ENCODE measurements at places on chromosomes 1 and 21.

GRCh38 chr1:40592107-40592803, 60.8 kb downstream of the ZNF684 start:
- peak; percentile 11 for DNase-seq

DNA sequence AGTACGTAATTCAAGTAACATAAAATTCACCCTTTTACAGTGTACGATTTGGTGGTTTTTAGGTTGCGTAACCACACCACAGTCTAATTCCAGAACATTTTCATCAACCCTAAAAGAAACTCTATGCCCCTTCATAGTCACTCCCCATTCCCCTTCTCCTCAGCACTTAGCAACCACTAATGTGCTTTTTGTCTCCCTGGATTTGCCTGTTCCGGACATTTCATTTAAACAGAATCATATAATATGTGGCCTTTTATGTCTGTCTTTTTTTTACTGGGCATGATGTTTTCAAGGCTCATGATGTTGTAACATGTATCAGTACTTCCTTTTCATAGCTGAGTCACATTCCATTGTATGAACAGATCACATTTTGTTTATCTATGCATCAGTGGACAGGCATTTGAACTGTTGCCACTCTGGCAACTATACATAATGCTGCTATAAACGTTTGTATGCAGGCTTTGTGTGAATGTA, 20.8 kb downstream of the OBSCN start:
- no peak for DNase-seq

- DNase-seq = no peak
Observed at GRCh38 chr1:87318056-87318650, 10.5 kb upstream of the LMO4 start.

DNA sequence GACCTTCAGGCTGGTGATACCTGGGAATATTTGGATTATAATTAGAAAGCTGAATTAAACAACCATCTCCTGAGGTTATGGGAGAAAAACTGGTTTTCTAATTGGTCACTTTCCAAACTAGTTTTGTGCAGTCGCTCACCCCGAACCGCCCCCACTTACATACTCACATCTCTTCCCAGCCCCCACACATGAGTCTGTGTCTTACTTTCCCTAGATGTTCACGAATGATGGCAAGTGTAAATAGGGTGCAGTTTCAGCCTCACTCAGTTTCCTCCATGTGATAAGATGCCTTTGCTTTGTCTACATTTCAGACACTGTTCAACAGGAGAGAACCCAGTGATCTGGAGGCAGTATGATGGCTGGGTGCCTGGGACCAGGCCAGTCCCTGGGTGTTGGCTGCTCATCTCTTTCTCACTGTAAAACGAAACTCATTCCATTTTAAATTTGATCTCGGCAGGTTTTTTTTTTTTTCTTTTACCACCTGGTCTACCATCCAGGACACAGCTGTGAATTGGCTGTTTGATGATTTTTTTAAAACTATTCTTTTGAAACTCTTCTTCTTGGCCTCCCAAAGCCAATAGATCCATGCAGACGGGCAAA, 164.3 kb upstream of the RAB4A start:
- DNase-seq = no peak

DNA sequence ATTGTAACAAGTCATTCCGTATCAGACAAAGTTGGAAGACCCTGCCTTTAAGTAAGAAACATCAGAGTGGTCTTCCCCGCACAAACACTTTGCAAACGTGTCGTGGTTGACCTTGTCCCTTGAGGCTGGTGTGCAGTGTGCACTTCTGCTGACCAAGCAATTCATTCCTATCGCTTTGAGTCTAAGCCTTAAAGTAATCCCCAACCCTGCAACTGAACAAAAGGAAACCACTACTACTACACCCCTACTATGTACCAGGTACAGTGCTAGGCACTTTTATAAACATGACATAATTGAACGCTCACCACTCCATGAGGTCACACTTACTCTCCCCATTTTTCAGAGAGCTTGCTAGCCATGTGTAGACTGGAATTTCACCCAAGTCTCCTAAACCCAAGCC, 10.6 kb downstream of the ITPKB start:
- no peak for DNase-seq

GRCh38 chr1:94083681-94084080, 37.3 kb downstream of the ABCA4 start:
- DNase-seq = no peak

- DNase-seq = peak; percentile 35
Observed at GRCh38 chr1:224381880-224382548, 25.3 kb downstream of the CNIH4 start.

- peak; percentile 61 for DNase-seq
Observed at GRCh38 chr1:172845371-172845770, 186.5 kb downstream of the FASLG start.

DNA sequence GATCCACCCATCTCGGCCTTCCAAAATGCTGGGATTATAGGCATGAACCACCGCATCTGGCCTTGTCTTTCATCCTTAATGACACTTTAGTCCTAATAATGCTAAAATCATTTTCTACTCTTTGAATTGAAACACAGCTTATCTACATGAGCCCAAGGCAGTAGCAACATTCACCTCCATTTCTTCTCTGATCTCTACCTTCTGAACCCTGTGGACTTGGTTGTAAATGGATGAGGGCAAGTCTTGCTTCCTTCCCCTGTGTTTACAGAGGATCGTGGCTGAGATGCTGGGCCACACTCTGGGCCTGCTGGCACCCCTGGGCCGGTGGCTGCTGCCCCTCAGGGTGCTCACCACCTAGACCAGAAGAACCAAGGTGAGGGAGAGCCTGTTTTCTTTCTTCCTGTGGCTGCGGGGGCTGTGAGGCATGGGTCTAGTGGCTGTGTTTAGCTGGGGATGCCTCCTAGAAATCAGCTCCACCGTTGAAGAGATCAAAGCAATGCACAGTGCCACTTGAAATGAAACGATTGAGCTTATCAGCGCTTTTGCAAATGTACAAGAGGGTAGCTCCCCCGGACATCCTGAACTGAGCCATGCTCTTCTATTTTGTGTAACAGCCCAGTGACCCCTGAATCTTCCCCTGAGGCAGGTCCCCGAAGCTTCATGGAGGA, 32.2 kb upstream of the LGALS8 start:
- no peak for DNase-seq

DNA sequence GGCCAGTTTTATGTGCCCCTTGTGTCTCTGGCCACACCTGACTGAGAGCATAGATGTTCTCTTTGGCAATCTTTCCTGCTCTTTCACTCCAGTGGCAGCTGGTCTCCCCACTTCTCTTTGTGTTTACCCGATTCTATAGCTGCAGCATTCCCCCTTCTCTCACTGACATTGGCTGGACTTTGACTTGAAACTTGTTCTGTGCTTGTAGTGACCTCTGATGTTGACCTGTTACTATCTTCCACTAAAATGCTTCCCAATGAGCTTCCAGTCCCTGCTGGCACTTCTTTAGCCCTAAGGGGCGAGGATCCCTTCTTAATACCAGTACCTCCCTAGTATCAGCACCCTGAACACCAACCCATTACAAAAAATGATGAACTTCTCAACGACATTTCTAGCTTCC, 653.3 kb downstream of the LTN1 start:
- DNase-seq = no peak

DNA sequence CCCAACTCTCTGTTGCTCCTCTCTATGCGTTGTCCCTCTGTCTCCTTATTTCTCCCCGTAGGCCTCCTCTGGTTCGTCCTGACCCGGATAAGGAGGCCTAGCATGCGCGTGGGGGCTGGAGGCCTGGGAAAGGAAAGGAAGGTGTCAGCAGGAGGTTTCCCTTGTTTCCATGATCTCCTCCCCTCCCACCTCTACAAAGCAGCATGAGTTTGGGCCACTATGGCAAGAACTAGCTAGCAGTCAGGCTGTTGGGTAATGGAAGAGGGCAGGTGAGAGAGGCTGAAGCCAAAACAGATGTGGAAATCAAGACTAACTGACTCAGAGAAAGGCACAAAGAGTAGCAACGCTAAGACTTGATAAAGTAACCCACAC, 687 bp upstream of the SEMA6C start:
- DNase-seq = no peak

- DNase-seq = no peak
Observed at GRCh38 chr1:242205622-242206489, 207.0 kb upstream of the MAP1LC3C start.

DNA sequence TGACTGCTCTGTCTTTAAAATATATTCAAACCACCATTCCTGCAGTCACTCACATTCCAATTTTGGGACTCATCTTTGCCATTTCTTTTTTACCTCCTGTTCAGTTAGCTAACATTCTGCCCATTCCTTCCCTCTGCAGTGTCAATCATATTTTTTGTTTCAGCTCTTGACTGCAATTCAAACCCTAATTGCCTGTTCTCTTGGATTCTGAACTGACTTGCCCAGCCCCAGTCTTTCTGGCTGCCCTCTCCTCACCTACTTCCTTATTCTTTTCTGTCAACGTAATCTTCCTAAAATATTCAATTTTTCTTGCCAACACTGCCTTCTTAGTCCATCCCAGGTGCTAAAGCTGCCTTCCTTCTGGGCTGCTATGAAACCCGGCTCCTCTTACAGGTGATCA, 6.1 kb downstream of the PRDM2 start:
- no peak for DNase-seq

DNA sequence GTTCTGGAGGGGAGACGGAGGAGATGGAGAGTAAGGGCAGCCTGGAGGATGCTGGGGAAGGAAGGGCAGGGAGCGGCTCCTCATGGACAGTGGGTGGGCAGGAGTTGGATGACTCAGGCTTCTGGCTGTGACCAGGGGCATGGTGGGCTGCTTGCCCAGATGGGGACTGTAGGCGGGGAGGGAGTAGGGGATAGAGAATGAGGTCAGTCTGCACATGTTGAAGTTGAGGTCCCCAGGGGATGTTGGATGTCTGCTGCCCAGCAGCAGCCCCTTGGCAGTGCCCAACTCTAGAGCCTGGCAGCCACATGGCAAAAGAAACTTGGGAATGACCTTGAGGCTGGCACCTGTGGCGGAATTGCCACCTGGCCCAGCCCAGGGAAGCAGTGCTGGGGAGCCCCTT, 6.4 kb downstream of the SELENON start:
- DNase-seq = no peak

DNA sequence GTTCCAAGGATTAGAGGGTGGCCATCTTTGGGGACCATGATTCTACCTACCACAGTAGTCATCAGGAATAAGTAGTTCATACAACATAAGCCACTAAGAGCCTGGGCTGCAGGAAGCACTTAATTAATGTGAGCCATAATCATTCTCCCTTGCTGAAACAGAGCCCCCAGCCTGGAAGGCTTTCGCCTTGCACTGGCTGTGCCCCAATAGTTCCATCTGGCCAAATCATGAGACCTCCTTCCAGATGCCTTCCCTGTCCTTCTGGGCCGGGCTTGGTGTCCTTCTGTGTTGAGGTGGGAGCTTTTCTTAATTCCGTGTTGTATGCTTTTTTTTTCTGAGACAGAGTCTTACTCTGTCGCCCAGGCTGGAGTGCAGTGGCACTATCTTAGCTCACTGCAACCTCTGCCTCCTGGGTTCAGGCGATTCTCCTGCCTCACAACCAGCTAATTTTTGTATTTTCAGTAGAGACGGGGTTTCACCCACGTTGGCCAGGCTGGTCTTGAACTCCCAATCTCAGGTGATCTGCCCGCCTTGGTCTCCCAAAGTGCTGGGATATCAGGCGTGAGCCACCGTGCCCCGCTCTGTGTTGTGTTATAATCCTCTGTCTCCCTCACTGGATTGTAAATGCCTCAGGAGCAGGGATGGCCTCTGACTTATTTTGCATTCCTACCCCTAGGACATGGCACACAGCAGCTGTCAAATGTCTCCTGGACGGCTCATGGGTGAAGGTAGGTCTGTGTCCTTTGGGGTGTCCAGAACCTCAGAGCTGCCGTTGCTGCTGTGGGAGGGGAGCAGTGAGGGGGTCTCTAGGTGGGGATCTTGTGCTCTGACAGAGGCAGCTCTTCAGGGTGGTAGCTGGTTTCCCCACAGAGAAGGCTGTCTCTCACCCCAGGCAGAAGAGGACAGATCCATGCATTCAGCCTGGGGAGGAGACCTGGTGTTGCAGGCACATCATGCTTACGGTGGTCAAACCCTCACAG, 10.1 kb downstream of the GNG4 start:
- no peak for DNase-seq

DNA sequence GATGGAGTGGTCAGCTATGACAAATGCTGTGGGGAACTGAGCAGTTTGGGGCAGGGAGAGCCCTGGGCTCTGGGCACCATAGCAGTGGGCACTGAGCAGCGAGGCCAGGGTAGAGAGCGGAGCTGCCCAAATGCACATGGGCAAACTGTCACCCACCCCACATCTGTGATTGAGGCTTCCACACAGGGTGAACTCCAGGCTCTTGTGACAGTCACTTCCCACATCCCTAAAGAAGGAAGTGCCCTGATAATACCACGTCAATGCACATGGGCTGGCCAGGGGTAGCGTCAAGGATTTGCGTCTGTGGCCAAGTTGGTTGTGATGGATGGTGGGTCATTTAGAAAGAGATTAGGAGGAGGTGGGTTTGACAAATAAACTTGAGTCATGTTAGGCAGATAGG, 2.6 kb upstream of the GUCA2B start:
- DNase-seq = no peak

DNA sequence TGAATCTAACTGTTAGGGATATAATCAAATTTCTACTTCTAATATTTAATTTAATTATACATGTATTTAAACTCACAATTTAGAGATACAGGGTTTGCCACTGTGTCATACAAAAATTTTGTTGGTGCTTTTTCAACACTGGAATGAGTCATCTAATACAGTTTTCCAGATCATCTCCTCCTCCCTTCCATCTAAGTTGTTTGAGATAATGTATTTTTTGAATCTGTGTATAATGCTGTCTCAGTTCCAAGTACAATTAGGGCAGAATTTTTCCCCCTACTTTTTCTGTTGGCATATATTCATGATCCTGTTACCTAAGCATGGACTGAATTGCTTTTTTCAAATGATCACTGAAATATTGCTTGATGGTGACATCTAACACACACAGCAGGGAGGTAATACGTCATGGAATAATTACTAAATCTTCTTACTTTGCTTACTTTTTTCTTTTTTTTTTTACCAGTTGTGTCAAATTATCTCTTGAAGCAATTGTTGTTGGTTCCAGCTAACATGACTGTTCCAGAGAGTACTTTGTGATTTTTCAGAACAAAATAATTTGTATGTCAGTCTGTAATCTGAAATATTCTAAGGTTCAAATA, 146.0 kb downstream of the MAGI3 start:
- DNase-seq = no peak

- no peak for DNase-seq
Observed at GRCh38 chr1:173453982-173454381, 23.2 kb upstream of the PRDX6 start.

- no peak for DNase-seq
Observed at GRCh38 chr1:232570007-232570406, 59.9 kb downstream of the SIPA1L2 start.

DNA sequence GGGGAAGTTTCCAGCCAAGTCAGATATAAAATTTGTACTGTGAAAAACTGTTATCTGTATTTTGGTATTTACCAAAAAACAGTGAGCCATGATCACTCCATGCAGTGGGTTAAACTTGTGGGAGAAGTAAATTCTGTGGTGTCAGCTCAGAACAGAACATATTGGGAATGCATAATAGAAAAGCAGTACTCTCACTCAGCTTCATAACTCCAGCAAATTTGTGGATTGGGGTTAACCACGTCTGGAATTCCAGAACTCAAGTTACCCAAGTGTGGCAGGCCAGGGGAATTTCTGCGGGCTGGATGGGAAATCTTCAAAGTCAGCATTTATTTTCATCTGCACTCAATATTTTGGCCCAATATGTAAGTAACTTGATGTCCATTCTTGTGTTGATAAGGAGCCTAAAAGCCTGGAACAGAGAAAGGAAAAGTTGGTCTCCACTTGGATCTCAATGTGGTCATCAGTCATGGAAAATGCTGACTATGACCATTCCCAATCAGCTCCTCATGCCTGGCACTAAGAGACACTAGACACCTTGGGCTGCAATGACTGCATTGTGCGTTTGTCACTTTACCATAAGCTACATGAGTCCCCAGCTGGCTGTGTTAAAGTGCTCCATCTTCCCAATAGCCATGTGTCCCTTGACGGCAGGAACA, 39.1 kb upstream of the ENAH start:
- no peak for DNase-seq

All from CD4-positive, alpha-beta T cell treated with Interleukin-4 for 4 hours (primary cell).